ENCODE measurements at places on chromosomes 5 and 9.

DNA sequence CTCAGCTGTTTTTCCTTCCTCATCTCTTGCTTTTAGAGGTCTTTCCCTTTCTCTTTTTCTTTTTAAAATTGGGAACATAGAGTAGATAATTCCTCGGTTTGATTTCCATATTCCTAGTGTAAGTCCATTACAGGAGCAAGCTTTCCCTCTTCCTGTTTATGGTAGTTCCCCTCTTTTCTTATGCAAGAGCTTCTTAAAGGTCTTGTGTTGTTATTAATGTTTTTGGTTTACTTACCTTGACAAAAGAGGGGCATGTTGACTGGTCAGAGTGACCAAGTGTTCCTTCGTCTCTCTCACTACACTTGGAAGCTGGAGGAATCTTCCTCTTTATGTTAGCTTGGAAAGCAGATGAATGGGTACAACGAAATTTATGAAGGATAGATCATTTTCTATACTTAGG, 8.3 kb downstream of the ATG10 start:
- DNase-seq: no peak

- DNase-seq: no peak
These were observed 16.7 kb downstream of the TGFBR1 start for GRCh38 chr9:99121604-99122003.

- DNase-seq: no peak
These were observed 97.7 kb upstream of the SLC12A2 start for GRCh38 chr5:127985811-127986325.

DNA sequence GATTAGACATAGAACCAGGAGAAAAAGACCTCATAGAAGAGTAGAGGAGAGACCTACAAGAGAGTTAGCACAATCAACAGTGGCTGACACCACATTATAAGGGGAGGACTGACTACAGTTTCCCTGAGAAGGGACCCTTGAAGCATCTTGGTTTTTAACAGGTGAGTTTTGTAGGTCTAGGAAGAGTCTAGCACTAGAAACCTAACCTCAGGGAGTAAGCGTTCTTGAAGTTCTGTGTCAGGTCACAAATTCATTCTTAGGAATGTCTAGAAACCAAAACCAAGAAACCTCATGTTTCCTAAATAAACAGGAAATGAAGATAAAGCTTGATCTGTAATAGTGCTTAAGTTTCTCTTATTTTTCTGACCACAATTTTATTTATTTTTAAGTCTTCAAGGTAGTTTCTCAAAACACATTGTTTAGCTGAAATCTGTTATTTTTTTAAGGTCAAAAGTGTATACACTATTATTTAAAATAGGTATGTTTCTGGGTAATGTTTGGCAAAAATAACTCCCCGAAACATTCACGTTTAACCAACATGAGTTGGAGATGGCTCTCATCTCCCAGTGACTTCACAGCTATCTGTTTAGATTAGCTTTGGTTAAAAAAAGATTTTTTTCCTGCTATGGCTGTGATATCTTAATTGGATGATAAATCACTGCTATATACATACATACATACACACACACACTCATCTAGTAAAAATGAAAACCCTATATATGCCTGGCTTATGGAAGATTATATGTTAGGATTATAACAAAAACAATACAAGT, 37.1 kb downstream of the MAP3K1 start:
- no peak for DNase-seq

DNA sequence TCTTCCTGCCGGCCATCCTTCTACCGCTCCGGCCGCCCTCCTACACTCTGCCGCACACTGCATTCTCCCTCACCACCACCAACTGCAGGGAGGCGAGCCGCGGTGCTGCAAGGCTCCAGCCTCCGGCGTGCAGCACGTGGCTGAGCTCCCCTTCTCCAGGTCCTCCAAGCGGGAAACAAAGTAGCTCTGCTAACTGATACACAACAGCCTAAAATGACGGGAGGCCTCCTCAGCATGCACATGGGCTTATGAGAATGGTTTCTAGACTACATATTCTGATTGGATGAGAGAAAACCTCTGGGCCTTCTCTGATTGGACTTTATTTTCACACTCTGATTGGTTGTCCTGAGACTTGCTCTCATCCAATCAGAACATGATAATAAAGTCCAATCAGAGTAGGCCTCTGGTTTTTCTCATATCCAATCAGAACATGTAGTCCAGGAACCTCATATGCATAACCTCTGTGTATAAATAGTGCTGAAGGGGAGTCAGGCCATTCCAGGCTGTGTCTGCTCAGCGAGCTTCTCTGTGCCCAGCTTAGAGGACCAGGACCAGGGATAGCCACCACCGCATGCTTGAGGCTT, 27.0 kb upstream of the ZNF354B start:
- DNase-seq: no peak

DNA sequence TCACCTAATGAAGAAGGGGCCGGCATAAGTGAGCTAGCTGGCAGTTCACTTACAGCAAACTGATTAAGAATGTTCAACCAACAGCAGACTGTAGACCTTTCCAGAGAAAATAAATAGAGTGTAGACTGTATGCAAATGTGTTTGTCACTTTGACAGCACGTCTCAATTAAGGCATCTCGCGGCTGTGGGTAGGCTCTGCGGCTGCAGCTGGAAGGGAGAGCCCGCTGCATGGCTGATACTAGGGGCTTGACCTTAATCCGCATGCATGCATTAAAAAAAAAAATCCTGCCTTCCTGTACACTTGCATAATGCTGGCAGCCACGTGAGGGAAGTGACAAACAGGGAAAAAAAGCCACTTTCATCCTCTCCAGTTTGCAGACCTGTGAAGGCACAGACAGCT, 82.3 kb downstream of the CRB2 start:
- DNase-seq: no peak

- DNase-seq: no peak
These were observed 235.7 kb downstream of the PLK2 start for GRCh38 chr5:58224221-58224620.

DNA sequence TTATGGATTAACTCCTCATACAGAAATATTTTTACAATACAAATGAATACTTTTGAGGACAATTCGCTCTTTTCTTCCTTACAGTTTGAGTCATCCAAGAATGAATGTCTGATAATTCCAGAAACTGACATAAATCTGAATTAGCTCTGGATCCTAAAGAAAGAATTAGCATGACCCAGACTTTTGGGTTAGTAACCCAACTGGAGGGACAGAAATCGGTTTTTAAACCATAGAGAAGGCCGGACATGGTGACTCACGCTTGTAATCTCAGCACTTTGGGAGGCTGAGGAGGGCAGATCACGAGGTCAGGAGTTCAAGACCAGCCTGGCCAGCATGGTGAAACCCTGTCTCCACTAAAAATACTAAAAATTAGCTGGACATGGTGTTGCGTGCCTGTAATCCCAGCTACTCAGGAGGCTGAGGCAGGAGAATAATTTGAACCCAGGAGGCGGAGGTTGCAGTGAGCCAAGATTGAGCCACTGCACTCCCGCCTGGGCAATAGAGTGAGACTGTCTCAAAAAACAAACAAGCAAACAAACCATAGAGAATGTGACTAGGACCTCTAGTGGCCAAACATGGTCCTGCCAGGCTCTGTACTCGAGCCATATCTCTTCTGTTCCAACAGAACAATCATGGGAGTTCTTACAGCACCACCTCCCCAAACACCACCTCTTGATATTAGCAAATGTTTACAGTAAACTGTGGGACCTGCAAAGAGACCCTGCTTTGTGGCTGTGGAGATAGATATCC, 44.8 kb downstream of the LURAP1L start:
- no peak for DNase-seq

DNA sequence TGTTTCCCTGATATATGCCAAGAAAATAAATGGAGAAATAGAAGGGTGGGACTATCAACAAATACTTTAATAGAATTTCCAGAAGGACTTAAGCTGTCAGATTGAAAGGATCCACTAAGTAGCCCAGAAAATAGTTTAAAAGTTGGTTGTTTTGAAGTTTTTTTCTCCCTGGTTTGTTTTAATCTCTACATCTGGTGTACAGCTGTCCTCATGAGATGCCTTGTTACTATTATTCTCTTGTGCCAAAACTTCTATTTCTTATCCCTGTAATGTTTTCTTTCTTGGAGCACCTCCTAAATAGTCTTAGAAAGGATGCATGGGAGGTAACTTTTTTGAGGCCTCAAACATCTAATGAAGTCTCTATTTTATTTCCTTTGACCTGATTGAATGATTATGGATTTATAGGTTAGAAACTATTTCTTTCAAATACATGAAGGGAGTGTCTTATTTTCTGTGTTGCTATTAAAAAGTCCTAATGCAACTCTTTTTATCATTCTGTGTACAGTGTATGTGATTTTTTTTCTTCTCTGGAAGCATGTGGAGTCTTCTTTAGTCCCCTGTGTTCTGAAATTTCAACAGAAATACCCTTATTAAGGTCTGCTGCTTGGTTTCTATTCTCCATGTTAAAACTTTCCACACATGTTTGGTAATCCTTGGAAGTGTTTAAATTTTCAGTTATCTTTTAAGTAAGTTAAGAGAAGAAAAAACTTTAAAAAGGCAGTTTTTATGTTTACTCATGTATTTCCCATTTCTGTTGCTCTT, 140.0 kb upstream of the CDKN2B start:
- DNase-seq: no peak

DNA sequence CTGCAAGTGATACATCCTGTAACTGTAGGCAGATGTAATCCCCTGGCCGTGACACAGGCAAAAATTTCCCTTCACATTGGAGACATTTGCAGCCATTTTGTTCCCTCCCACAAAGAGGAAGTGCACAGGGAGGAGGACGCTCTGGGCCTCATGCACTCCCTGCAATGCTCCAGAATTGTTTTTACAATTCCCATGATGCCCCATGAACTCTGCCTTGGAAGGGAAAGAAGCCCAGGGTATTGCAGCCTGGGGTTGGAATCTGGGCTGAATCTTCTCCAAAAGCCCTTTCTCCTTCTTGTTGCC, 491.7 kb downstream of the CCDC171 start:
- no peak for DNase-seq

Measured in stimulated activated CD4-positive, alpha-beta T cell treated with anti-CD3 and anti-CD28 coated beads, TNF-alpha, amount 100 ng/mL, for 4 hours (primary cell).